Fibroblast of lung (primary cell): ENCODE measurements at places on chromosomes 6 and 20. TPM values are rescaled to one million over a fixed set of nuclear protein-coding genes. Genes with fewer than 3 reads are reported as not detected.

- no peak overlapping the region for H3K27ac ChIP-seq
- no peak for DNase-seq
- no peaks in the 10 kb centered on the region for H3K4me1 ChIP-seq
- H3K36me3 ChIP-seq: no peaks in the 10 kb centered on the region
- H3K4me3 ChIP-seq: no peak overlapping the region
- H3K27me3 ChIP-seq: no peaks in the 10 kb centered on the region
Measured at GRCh38 chr6:103874575-103874974, 985.1 kb downstream of the HACE1 start.

- no peaks in the 10 kb centered on the region for H3K27me3 ChIP-seq
- no peaks in the 10 kb centered on the region for H3K4me1 ChIP-seq
- H3K36me3 ChIP-seq: no peaks in the 10 kb centered on the region
- H3K27ac ChIP-seq: no peak overlapping the region
- DNase-seq: no peak
Measured at GRCh38 chr6:2734488-2735166, 16.1 kb downstream of the MYLK4 start.

Gene ADTRP
- 1.3 and 1.7 TPM in 2 replicates for total RNA-seq

- H3K36me3 ChIP-seq: no peaks in the 10 kb centered on the region
- no peak for DNase-seq
- H3K27ac ChIP-seq: no peak overlapping the region
- no peak overlapping the region for H3K4me3 ChIP-seq
- H3K27me3 ChIP-seq: no peaks in the 10 kb centered on the region
Measured at GRCh38 chr20:19407736-19408135, 195.3 kb downstream of the SLC24A3 start.

DNA sequence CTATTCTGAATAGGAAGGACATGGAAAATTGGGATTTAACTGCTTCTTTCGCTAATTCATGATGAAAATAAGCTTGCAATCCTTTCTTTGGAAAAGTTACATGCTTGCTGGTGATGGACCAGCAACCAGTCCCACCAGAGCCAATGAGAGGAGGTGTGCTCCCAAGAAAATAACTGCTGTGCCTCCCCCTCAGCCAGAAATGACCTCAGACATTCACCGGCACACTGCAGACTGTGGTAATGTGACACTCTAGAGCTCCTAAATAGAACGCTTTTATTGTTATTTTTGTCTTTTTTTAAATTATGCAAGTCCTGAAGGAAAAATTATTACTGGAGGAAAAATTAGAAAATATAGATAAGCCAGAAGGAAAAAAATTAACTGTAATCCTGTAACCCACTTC lies 2.6 kb downstream of the PYGB start:
- peak overlapping the region; percentile 71 for H3K4me3 ChIP-seq
- H3K27me3 ChIP-seq: no peaks in the 10 kb centered on the region
- no peak overlapping the region for H3K27ac ChIP-seq
- no peak for DNase-seq
- peaks cover 6% of the 10 kb centered on the region for H3K4me1 ChIP-seq
- H3K36me3 ChIP-seq: peaks cover 3% of the 10 kb centered on the region

GRCh38 chr6:156775717-156776116 lies 1.5 kb upstream of the ARID1B start:
- no peak overlapping the region for H3K27ac ChIP-seq
- H3K4me1 ChIP-seq: peaks cover 3% of the 10 kb centered on the region
- peak overlapping the region; percentile 63 for H3K4me3 ChIP-seq
- DNase-seq: no peak
- no peaks in the 10 kb centered on the region for H3K36me3 ChIP-seq

Gene MARCKS
- 81.7 and 103 TPM in 2 replicates for total RNA-seq
